HepG2 (cell line): ENCODE measurements at places on chromosomes 12 and 14. TPM values are rescaled to one million over a fixed set of nuclear protein-coding genes. Genes with fewer than 3 reads are reported as not detected.

GRCh38 chr14:32400480-32400879, 71.4 kb downstream of the AKAP6 start:
- DNase-seq = no peak

Gene TDRD9
- not detected in 2 replicates for polyA plus RNA-seq

GRCh38 chr14:67569651-67570290, 30.3 kb downstream of the PIGH start:
- no peak for DNase-seq

DNA sequence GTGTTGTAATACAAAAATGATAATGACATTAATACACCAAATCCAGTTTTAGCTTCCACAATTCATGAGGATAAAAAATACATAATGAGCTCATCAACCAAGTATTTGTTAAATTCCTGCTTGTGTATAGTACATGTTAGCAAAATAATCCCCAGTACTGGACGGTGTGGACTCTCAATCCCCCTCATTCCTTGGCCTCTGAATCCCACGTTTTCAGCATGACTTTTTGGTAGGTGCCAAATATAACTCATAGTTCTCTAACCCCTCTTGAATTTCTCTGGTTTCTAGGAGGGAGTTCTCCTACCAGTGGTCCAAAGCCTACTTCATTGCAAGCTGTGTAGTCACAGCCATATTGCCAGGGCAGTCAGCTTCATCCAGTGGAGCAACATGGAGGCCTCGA, 41.4 kb upstream of the EPS8 start:
- DNase-seq = no peak

DNA sequence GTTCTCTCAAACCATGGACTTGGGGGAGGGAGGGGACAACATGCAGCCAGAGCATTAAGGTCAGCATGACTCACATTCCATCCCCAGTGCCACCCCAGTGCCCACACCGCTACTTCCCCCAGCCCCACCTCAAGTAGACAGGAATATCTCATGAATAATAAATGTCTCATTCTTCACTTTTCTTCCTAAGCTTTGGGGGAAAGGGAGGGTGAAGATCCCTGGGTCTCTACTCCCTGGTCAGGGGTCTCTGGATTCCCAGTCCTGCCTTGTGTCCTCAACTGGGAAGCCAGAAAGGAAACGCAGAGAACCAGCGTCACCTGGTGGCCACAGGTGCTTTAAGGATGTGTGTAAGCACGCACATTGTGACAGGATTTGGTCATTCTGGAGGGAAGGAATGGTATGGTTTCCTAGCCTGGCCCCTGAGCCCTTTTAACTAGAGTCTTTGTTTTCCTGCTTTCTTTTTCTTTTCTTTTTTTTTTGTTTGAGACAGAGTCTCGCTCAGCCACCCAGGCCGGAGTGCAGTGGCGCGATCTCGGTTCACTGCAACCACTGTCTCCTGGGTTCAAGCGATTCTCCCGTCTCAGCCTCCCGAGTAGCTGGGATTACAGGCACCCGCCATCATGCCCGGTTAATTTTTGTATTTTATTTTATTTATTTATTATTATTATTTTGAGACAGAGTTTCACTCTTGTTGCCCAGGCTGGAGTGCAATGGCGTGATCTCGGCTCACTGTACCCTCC, 3.4 kb downstream of the GPR84 start:
- peak; percentile 82 for DNase-seq

DNA sequence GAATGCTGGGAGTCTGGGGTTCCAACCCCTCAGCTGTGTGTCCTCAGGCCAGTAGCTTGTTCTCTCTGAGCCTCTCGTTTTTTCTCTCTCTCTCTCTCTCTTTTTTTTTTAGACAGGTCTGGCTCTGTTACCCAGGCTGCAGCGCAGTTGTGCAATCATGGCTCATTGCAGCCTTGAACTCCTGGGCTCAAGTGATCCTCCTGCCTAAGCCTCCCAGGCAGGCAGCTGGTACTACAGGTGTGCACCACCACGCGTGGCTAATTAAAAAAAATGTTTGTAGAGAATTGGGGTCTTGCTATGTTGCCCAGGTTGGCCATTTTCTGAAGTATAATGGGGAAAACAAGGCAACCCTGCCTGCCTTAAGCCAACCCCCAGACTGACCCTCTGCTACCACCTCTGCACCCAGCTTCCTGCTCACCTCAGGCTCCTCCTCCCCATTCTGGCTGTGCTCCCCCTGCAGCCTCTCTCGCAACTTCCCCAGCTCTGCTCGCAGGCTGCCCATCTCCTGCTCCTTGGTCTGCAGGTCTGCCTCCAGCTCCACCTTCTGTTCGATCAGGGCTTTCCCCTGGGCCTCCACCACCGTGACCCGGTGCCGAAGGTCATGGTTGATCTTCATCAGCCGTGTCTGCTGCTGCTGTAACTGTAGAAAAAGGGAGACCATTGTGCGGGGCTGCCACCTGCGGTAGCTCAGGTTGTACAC, 35.2 kb downstream of the RILPL1 start:
- DNase-seq = peak; percentile 61

Gene CLEC4A
- 0.50 and 0.55 TPM in 2 replicates for polyA plus RNA-seq

GRCh38 chr12:90741611-90742010, 213.4 kb downstream of the CCER1 start:
- DNase-seq = no peak

DNA sequence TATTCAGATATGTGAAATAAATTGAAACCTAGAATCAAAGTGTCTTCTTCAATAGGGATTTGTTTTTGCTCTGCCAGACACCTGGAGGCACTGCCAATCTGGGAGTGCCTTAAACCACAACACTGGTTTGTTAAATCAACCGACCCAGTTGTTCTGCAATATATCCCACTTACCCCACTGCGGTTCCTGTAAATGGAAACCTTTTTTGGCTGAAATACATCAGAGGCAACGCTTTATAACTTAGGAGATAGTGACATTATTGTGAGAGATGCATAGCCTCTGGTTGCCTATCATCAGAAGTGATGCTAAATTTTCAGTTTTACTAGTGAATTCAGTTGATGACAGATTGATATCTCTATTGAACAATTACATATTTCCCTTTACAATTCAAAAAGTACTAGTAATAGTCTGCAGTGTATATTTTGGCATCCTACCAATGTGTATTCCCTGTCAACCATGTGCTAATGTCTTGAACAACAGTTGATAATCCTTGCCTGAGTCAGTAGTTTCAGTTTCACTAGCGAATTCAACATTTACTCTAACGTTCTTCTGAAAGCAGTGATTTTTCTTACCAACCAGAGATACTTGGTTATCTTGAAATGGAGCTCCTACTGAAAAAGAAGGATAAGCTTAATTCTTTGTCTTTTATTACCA, 30.5 kb downstream of the PPP2R5C start:
- DNase-seq = no peak

GRCh38 chr12:113475451-113476175, 3.9 kb upstream of the LHX5 start:
- no peak for DNase-seq

Gene AQP2
- not detected in 2 replicates for polyA plus RNA-seq

GRCh38 chr12:6819106-6820030, 2.3 kb upstream of the GPR162 start:
- DNase-seq = no peak

Gene WDR89
- 4.2 and 5.2 TPM in 2 replicates for polyA plus RNA-seq

Gene SSPN
- polyA plus RNA-seq = not detected in 2 replicates

Gene TAS2R9
- polyA plus RNA-seq = not detected in 2 replicates

DNA sequence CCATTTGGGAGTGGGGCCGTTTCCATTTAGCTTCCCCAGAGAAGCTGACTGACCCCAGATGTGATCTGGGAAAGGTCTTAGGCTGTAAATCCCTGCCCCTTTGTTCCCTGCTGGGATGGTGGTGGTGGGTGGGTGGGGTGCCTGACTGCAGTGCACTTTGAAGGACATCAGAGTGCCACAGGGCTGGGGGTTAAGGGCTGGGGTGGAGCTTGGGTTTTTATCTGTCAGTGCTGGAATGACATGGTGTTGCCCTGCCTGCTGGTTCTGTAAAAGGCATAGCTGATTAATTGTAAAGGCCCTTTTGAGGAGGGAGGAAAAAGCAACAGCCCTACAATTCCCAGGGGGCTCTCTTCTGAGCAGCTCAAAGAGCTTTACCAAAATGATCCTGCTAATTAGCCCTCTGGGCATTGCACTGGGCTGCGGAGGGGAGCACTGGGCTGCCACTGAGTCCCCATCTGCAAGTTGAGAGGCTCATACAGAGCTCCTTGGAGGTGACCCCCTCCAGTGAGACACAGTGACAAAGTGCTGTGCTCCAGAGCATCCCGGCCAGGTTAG, 21.1 kb downstream of the PLEKHG3 start:
- no peak for DNase-seq

DNA sequence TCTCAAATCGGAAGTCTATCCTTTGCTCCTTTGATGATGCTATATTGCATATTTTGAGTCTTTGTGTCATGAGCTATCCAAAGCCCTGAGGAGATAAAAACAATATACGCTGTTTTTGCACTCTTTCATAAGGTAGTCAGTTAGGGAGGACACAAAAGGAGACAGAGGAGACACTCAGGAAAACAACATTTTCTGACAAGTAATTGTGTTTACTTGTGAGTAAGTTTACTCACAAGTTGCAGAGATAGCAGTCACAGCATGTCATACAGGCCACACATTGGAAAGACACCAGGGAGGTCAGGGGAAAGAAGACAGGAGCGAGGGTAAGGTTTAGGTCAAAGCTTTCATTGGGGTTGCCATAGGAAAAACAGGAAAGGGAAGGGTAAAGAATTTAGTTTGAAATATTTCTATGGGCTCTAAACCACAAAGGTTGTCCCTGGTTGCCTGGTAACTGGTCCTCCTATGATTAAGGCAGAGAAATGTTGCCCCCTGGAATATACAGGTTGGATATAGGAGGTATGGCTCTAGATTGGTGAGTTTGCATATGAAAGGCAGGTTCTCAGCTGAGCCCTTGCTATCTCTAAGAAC, 7.4 kb upstream of the GABARAPL1 start:
- no peak for DNase-seq

DNA sequence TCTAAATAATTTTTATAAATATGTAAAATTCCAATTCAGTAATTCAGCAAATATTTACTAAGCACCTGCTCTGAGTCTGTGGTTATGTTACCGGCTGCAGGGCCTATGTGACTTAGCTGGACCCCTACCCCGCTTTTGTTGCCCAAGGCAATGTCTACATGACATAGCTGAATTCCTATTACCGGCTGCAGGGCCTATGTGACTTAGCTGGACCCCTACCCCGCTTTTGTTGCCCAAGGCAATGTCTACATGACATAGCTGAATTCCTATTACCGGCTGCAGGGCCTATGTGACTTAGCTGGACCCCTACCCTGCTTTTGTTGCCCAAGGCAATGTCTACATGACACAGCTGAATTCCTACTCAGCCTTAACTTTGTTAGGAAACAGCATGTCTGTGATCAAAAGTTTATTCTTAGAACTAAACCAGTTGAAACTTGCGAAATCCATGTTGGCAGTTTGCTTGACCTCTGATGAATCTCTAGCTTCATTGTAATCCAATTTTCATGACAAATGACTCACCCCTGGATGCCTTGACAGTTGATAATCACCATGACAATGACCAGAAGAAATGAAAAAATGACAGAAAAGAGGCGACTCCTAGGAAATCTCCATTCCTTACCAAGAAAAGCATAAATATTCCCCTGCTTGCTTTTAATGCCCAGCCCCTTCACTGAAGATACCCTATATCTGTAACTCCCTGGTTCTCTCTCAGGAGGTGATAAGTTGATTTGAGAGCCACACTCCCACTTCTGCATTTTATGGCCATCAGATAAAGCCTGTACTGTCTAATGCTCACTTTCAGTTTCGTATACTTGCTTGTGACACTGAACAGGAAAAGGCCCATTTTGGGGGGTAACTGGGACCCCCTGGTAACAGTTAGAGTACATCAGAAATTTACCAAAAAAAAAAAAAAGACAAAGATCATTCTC, 148.4 kb upstream of the SYT10 start:
- DNase-seq = no peak

GRCh38 chr12:32208355-32208754, 101.7 kb downstream of the BICD1 start:
- DNase-seq = no peak

DNA sequence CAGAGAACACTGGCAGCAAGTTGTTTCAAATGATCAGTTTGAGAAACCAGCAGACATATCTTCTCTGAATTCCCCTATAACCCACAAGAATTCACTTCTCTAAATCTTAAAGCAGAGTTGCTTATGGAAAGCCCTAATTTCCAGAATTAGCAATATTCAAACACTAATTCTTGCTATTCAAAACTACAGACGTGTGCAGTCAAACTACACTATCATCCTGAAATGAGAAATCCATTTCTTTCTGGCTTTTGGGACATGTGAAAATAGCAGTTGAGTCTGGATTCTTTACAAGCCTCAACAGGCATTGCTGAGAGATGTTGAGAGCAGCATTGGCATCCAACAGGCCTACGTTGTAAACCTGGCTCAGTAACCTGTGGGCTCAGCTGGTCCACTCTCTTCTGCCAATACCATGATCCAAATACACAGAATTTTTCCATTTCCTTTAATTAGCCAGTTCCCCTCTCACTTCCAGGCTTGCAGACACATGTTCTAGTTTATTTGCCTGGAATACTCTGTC, 74.6 kb upstream of the TMTC1 start:
- DNase-seq = no peak

Gene CLEC4D
- polyA plus RNA-seq = not detected in 2 replicates

- DNase-seq = no peak
Observed at GRCh38 chr14:74169906-74170305, 69.3 kb upstream of the VSX2 start.

DNA sequence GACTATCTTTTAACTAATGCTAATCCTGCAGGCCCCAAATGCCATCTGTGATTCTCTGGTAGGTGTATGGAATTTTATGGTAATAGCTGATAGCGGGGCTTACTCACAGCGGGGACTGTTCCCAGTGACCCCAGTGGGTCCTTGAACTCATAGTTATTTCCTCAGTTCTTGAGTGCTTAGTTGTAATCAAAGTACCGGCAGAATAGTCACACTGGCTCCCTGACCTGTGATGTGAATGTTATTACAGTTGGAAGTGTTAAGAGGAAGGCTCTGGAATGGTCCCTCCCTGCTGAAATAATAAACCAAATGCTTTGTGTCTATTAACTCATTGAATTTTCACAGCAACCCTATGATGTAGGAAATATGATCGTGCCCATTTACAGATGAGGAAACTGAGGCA, 78.3 kb downstream of the NDUFA12 start:
- DNase-seq = no peak

- peak; percentile 89 for DNase-seq
Observed at GRCh38 chr12:54294152-54294952, 6.5 kb downstream of the NFE2 start.

Gene PPP1R1A
- polyA plus RNA-seq = not detected in 2 replicates

DNA sequence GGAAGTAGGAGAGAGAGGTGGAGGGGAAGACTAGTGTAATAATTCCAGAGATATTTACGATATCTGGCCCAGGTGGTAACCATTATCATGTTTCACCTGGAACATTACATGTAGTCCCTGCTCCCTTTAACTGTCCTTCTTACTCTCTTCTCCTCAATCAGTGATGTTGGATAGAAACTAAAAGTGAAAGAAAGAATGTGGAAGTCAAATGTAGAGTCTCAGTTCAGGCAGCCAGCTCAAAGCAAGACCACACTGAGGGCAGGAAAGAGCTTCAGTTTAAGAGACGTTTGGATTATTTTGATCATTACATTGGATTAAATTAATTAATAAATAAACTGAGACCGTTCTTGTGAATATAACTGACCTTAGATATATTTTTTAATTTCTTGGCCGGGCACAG, 594.4 kb downstream of the FLRT2 start:
- no peak for DNase-seq

GRCh38 chr12:101551362-101552114, 43.2 kb upstream of the MYBPC1 start:
- no peak for DNase-seq

- no peak for DNase-seq
Observed at GRCh38 chr14:102764220-102764671, 13.0 kb upstream of the TRAF3 start.
